ENCODE measurements at places on chromosomes 1 and 21.

DNA sequence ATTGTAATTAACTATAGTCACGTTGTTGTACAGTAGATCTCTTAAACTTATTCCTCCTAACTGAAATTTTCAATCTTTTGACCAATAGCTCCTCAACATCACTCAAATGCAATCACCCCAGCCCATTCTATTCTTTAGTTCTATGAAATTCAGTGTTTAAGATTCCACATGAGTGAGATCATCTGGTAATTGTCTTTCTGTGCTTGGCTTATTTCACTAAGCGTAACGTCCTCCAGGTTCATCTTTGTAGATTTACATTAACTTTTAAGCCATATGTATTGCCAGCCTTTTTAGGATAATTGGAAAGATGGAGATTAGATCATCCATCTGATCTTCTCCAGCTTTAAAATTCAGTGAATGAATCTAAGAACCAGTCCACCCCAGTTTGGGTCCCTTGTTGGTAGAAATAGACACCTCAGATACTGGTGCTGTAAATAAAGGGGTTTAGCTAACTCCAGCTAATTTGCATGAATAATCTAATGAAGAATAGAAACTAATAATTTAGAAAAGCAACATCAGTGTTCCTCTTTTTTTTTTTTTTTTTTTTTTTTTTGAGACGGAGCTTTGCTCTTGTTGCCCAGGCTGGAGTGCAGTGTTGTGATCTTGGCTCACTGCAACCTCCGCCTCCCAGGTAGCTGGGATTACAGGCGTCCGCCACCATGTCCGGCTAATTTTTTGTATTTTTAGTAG, 7.0 kb downstream of the S100A10 start:
- DNase-seq = no peak

- DNase-seq = no peak
Measured at GRCh38 chr1:165117482-165117881, 239.0 kb downstream of the LMX1A start.

- DNase-seq = no peak
Measured at GRCh38 chr1:164806531-164806930, 247.5 kb downstream of the PBX1 start.

GRCh38 chr1:16181887-16182719, 26.2 kb upstream of the EPHA2 start:
- DNase-seq = no peak

DNA sequence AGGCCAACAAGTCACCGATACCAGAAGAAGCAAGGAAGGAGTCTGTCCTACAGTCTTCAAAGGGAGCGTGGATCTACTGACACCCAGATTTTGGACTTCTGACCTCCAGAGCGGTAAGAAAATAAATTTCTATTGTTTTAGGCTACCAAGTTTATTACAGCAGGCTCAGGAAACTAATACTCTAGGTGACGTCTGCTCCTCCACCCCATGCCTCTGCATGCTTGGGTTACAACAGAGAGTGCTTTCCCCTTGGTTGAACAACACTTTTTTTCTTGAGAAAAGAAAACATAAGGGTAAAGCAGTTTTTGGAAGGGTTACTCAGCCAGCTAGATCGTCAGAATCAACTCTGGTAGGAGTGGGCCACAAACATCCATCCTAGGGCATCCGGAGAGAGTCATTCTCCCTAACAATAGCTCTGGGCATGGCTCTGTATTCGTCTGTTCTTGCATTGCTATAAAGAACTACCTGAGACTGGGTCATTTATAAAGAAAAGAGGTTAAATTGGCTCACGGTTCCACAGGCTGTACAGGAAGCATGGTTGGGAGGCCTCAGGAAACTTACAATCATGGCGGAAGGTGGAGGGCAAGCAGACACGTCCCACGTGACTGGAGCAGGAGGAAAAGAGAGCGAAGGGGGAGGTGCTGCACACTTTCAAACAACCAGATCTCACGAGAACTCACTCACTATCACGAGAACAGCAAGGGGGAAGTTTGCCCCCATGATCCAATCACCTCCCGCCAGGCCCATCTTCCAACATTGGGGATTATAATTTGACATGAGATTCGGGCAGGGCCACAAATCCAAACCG, 22.2 kb upstream of the DNAJC11 start:
- DNase-seq = no peak

DNA sequence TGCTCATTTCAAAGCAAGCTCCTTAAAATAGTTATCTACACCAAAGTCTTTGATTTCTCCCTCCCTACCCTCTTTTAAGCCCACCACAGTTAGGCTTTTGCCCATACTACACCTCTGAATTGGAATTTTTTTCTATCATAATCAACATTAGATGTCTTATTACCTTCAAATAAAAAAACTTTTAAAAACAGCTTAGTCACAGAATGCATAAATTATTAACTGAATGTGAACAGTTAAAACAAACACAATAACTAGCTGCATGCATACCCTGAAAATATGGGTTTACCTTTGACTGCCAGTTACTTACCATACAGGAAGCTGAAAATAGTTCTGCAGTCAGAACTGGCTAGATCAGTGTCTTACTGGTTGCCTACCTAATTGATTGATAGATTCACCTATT, 210.9 kb downstream of the TGFB2 start:
- DNase-seq = no peak

GRCh38 chr21:28737674-28738419, 254.8 kb downstream of the LTN1 start:
- no peak for DNase-seq

DNA sequence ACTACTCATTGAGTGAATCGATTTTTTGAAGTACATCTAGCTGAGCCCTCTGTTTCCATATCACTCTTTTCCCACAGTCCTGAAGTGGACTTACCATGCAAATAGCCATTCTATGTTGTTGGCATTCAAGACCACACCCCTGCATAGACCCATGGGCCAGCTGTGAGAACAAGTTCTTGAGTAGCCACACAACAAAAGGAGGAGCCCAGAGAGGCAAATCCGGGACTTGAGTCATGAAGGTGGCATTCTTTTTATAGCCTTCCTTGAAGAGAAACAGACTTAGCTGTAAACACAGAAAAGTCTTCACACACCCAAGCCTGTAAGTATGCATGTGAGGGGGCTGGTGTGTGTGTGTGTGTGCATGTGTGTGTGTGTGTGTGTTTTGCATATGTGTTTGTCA, 13.8 kb upstream of the SPRR5 start:
- DNase-seq = no peak

GRCh38 chr21:24023402-24023801, 1583.9 kb downstream of the MRPL39 start:
- DNase-seq = no peak

- DNase-seq = no peak
Measured at GRCh38 chr21:38249696-38250278, 7.0 kb upstream of the KCNJ15 start.

- DNase-seq = no peak
Measured at GRCh38 chr1:193457676-193458075, 271.3 kb upstream of the B3GALT2 start.

- no peak for DNase-seq
Measured at GRCh38 chr1:11132563-11133293, 33.1 kb upstream of the EXOSC10 start.

DNA sequence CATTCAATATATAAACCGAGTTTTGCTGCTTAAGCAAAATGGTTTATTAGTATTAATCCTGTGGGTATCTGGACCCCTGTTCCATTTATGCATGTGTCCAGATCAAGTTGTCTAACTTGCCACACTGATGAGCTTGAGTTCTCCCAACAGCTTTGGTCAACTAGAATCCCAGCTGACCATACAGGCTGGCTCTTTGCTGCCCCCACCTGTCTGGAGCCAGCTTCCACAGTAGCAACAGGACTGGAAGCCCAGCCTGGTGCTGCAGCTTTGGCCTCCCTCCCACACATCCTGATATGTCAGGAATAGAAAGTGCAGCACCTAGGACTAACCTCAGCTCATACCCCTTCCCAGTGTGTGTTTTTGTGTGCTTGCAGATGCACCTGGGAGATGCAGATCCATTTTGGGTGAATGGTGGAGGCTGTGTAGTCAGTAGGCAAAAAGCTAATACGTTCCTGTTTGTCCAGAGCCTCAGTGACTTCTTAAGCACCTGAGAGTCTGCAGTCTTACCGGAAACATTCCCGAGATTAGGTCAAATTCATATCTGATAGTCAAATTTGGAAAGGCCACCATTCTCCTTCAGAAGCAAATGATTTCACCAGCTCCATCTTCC, 40.9 kb upstream of the BEND5 start:
- DNase-seq = peak; percentile 8

DNA sequence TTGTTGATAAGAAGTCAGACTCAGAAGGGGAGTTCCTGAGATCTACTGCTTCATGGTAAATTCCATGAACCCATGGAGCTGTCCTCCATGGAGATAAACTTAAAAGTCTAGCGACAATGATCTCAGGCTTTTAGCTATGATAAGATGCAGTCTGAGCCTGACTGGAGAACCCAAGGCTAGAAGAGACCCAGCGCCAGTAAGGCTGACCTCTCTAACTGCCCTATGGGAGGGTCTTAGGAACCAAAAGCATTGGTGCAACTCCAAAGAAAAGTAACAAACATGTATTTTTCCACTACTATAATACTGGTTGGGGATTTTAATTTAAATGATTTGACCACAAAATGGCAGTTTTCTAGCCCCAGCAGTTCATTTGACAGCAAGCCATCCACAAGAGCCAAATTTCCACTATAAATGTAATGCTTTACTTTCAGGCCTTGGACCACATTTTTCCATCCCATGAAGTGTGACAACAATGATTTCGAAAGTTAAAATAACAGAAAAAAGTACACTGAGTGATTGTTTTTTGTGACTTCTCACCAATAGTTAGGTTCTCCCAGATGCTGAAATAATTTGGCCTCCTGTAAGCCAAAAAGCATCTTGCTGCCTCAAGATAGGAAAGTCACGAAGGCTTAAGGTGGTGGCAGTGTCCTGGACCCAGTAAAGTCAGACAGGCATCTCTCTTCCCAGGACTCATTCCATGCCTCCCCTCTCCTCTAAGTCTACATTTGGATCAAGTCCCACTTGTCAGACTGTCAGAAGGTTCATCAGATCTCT, 43.1 kb upstream of the EXOSC10 start:
- no peak for DNase-seq

- no peak for DNase-seq
Measured at GRCh38 chr1:86705665-86705985, 1.2 kb downstream of the SH3GLB1 start.

DNA sequence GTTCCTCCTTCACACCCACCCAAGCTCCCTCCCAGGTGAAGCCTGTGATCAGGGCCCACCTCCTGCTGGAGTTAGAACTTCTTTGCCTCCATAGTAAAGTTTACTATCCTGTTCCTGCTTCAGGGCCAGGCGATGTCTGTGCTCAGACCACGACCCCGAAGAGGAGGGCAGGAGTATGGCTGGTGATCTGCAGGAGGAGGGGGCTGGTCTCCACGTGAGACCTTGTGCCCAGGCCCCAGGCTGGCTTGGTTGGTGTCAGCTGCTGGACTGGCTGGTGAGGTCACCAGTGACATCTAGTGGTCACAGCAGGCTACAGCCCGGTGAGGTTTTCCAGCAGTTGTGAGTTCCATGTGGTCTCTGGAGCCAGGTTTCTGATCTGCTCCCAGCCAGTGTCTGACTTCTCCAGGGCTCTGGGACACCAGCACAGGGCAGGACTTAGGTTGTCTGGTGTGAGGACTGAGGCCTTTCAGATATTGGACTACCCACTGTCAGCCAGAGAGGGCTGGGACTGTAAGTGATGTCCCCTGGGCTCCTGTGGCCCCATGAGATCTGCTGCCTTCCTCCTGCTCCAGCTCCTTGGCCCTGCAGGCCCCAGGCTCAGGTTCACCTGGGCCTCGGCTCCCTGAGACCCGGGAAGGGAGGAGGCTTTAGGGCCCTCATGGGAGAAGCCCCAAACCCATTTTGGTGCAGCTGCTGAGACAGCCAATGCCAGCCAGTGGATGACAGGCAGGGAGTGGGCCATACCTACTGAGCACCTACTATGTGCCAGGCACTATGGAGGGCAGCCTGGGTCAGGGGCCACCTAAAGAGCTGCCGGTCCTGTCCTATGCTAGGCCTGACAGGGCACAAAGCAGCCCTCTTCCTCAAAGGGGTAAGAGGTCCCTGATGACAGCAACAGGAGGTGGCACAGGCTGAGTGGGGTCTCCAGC, 6.0 kb upstream of the UBL4B start:
- DNase-seq = no peak

DNA sequence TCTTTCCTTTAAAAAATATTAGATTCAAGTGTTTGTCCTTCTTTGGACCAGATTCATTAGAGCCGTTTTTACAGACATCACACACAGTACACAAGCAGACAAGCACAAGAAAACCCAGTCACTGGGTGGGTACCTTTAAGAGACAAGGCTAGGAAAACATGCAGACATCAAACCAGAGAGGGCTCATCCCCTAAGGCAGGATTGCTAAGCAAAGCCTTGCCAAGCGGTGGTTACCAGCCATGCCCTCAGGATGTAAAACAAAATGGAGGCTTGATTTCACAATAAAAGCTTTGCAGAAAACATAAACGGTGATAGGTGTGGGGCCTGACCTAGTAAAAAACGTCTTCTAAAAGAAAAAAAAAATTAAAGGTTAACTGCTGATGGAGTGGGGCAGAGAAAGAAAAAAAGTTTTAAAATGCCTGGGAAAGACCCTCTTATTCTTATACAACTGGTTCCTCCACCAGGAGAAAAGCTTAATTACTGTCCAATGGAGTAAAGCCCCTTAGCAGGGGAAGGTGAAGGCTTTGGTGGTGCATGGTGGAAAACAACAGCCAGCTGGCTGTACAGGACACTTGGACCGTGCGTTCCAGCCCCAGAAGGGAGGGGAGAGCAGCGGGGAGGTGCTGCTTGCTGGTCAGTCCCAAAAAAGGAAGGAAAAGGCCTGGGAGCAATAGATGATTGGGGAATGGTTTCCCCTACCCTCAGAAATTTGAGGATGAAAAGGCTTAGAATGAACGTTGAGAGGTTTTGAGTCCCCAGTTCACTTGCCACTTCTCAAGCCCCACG, 30.4 kb upstream of the FMO1 start:
- no peak for DNase-seq

DNA sequence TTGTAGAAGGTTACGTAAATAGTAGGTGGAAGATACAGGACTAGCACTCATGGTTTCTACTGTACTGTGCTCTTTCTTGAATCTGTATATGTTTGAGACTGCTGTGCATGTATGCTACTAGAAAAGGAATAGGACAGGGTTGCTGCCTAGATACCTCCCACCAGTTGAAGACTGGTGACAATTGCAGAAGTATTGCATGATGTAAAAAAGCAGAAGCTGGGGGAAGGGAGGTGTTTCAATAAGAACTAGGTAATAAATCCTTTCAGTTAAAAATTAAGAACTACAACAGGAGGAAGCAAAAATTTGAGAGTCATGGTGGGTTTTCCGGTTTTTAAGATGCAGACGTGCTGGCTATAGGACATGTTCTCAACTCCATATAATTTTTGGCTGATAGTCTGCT, 88.1 kb downstream of the CCDC30 start:
- DNase-seq = no peak
